ENCODE measurements at places on chromosomes 12 and 14.

- H3K27me3 ChIP-seq: no peaks in the 10 kb centered on the region
- peaks cover 5% of the 10 kb centered on the region for H3K4me1 ChIP-seq
- H3K36me3 ChIP-seq: no peaks in the 10 kb centered on the region
- peak; percentile 5 for DNase-seq
- no peak overlapping the region for H3K27ac ChIP-seq
Observed at GRCh38 chr14:104286086-104286485, 147.7 kb downstream of the KIF26A start.

GRCh38 chr12:68885381-68885780, 47.6 kb downstream of the CPM start:
- H3K27me3 ChIP-seq: no peaks in the 10 kb centered on the region
- H3K27ac ChIP-seq: no peak overlapping the region
- no peaks in the 10 kb centered on the region for H3K36me3 ChIP-seq
- no peak overlapping the region for H3K4me3 ChIP-seq
- peaks cover 7% of the 10 kb centered on the region for H3K4me1 ChIP-seq

DNA sequence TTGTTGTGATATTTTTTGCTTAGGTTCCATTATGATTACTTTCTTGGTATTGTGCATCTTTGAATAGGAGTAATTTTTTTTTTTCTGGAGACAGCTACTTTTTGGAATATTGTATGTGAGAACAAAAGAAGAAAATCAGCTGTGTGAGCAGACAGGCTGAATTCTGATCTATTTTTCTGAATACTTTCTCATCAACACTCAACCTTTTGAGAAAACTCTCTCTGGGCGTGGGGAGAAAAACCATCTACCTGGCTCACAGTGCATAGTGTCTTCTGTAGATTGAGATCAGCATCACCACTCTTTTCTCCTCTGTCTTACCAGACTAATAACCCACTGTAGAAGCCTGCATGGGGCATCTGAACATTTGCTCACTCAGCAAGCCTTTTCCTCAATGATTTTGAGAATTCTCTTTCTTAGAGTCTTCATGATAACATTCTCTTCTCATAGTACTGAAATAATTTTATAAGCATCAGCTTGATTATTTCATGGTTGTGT, 3.3 kb downstream of the PIK3C2G start:
- no peaks in the 10 kb centered on the region for H3K36me3 ChIP-seq
- no peak overlapping the region for H3K27ac ChIP-seq
- H3K27me3 ChIP-seq: no peaks in the 10 kb centered on the region
- no peaks in the 10 kb centered on the region for H3K4me1 ChIP-seq
- H3K4me3 ChIP-seq: no peak overlapping the region

DNA sequence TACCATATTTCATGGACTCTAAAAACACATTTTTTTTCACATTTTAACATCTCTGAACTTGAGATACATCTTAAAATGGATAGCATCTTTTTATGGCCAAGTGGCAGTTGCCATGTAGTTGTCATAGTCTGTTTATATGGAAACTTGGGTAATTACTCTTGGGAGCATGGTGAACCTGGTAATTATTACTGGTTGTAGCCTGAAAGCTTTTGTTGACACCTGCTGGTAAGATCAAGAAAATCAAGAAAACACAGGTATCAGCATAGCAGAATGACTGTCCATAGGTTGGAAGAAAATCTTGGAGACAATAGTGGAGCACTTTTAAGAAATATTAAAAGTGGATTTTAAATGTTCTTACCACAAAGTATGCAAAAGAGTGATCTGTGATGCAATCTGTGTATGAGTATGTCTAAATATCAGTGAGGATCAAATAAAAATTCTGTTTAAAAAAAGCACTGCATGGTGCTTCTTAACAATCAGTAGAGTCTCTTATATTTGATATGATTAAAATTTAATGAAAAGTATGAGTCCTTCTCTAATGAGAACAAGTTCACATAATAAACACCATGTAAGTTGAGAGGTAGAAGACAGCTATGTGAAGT, 44.2 kb downstream of the TTC8 start:
- H3K36me3 ChIP-seq: peaks cover 3% of the 10 kb centered on the region
- no peaks in the 10 kb centered on the region for H3K27me3 ChIP-seq
- H3K27ac ChIP-seq: no peak overlapping the region
- H3K4me3 ChIP-seq: no peak overlapping the region
- no peak for DNase-seq
- H3K4me1 ChIP-seq: no peaks in the 10 kb centered on the region

Measured in body of pancreas (tissue), 4 donors.